ENCODE measurements at places on chromosomes 2 and 18. TPM values are rescaled to one million over a fixed set of nuclear protein-coding genes. Genes with fewer than 3 reads are reported as not detected.

The COL4A3 gene
- 1.1 TPM for total RNA-seq

The CIDEA gene
- total RNA-seq, result not detected

The SDC1 gene
- total RNA-seq, result 223 TPM

The CDK5R2 gene
- total RNA-seq, result 3.1 TPM

The GALNT14 gene
- 47.5 TPM for total RNA-seq

The IER3IP1 gene
- total RNA-seq, result 18.8 TPM

The ASXL3 gene
- not detected for total RNA-seq

The C2orf80 gene
- total RNA-seq, result not detected

The NYAP2 gene
- total RNA-seq, result not detected

The CDH20 gene
- total RNA-seq, result not detected

The PROC gene
- 3.7 TPM for total RNA-seq

The LYG2 gene
- 0.17 TPM for total RNA-seq

The SLC4A5 gene
- 0.41 TPM for total RNA-seq

The LOXHD1 gene
- not detected for total RNA-seq

The TP53I3 gene
- 179 TPM for total RNA-seq

The DYNAP gene
- not detected for total RNA-seq

The SCN7A gene
- total RNA-seq, result not detected

The ATL2 gene
- 53.5 TPM for total RNA-seq

The PJVK gene
- total RNA-seq, result 0.70 TPM

The RELCH gene
- total RNA-seq, result 14.2 TPM

The ESPNL gene
- total RNA-seq, result 0.13 TPM

The FASTKD2 gene
- 39.4 TPM for total RNA-seq

The RUFY4 gene
- not detected for total RNA-seq

The PSTPIP2 gene
- 0.23 TPM for total RNA-seq

The SAG gene
- not detected for total RNA-seq

The AKAIN1 gene
- total RNA-seq, result not detected

The LYPD6B gene
- not detected for total RNA-seq

The GCC2 gene
- 15.9 TPM for total RNA-seq

The GPC1 gene
- 192 TPM for total RNA-seq

The SIX2 gene
- 0.27 TPM for total RNA-seq

The ACOXL gene
- total RNA-seq, result not detected

The LINC00305 gene
- not detected for total RNA-seq

The RABL2A gene
- total RNA-seq, result 9.7 TPM

The ELOA2 gene
- total RNA-seq, result not detected

The SF3B1 gene
- 140 TPM for total RNA-seq

The RGPD3 gene
- total RNA-seq, result 0.10 TPM

The MAB21L4 gene
- not detected for total RNA-seq

The CYRIA gene
- total RNA-seq, result 0.06 TPM

The KLHL41 gene
- 0.08 TPM for total RNA-seq

The PTMA gene
- total RNA-seq, result 1,951 TPM

The FAP gene
- not detected for total RNA-seq

The SGPP2 gene
- total RNA-seq, result 0.33 TPM

The COLEC11 gene
- 0.63 TPM for total RNA-seq

The SLC19A3 gene
- 3.1 TPM for total RNA-seq

The GALNT3 gene
- not detected for total RNA-seq

The NEU2 gene
- total RNA-seq, result not detected

The AMER3 gene
- total RNA-seq, result not detected

The CYBRD1 gene
- 35.6 TPM for total RNA-seq

The GLI2 gene
- 26.5 TPM for total RNA-seq

The TNFRSF11A gene
- total RNA-seq, result 8.3 TPM

The MDH1B gene
- 1.2 TPM for total RNA-seq

The SPDYA gene
- total RNA-seq, result 0.14 TPM

The POU3F3 gene
- not detected for total RNA-seq

The MDH1 gene
- 245 TPM for total RNA-seq

The DSC2 gene
- total RNA-seq, result 1.3 TPM
